ENCODE measurements at places on chromosomes 4 and X.

DNA sequence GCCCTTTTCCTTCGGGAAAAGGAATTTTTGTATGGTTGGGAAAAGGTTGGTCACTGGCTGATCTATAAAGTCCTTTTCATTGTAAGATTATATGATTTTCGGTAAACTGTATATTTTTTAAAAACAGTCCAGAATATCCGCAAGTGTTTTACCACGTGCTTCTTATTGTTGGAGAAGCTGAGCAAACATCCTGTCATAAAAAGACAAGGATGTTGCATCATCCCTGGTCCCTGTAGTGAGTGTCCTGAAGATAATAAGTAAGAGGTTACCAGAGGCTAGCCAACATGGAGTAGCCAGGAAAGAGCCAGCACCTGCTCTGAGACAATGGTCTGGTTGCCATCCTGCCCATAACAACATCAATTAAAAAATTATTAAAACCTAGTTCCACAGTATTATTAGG lies 5.1 kb downstream of the CXCL9 start:
- DNase-seq, result no peak

- no peak for DNase-seq
These were observed 27.5 kb downstream of the POU3F4 start for GRCh38 chrX:83535417-83536196.

DNA sequence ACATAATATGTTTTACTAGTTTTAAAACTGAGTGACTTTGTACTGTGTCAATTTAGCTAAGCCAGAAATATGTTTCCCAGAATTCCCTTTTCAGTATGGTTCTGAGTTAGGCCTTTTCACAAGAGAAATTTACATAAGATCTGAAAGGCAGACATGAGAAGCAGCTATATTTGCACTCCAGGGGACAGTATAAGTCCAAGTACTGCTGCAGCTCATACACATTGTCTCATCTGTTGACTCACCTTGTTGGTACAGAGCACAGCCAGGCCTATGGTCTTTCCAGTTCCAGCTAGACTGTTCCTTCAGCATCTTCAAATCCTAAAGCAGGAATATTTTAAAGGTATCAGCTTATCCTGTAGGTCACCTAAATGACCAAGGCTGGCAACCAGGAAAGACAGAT lies 53.5 kb downstream of the BMP3 start:
- no peak for DNase-seq

- no peak for DNase-seq
These were observed 149.5 kb downstream of the GC start for GRCh38 chr4:71634364-71634763.

DNA sequence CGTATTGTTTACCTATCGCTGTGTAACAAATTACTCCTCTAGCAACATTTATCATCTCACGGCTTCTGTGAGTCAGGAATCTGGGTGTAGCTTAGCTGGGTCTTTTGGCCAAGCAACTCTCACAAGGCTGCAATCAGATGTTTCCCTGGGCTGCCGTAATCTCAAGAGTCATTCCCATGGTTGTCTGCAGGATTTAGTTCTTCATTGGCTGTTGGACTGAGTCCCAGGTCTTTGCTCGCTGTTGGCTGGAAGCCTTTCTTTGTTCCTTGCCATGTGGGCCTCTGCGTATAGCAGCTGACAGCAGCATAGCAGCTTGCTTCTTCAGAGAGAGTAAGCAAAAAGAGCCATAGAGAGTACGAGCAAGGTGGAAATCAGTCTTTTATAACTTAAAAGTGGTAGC lies 16.8 kb downstream of the POLR2B start:
- no peak for DNase-seq

GRCh38 chr4:134540588-134540987 lies 339.0 kb upstream of the PABPC4L start:
- no peak for DNase-seq

GRCh38 chr4:66273110-66273509 lies 602.8 kb upstream of the EPHA5 start:
- no peak for DNase-seq

- DNase-seq, result no peak
These were observed 46.9 kb upstream of the GRXCR1 start for GRCh38 chr4:42845586-42845985.

- DNase-seq, result no peak
These were observed 296.1 kb downstream of the TLL1 start for GRCh38 chr4:166169111-166169510.

DNA sequence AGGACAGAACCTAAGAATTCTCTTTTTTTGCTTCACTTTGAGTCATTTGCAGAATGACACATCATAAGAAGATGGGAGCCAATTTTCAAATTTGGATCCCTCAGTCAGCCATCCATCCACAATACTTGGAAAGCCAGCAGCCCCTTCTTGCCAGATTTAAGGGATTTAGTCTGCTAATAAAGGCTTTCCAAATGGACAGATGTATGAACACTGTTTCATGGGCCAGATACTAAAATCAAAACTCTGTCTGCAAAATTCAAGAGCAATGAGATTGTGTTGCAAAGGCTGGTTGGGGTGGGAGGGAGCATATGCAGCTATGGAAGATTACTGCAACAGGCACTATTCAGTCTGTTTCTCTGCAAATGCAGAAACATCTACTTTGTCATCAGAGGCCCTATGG lies 37.7 kb upstream of the KCNIP4 start:
- DNase-seq, result no peak

GRCh38 chrX:110341189-110342035 lies 17.2 kb upstream of the RTL9 start:
- DNase-seq, result no peak

DNA sequence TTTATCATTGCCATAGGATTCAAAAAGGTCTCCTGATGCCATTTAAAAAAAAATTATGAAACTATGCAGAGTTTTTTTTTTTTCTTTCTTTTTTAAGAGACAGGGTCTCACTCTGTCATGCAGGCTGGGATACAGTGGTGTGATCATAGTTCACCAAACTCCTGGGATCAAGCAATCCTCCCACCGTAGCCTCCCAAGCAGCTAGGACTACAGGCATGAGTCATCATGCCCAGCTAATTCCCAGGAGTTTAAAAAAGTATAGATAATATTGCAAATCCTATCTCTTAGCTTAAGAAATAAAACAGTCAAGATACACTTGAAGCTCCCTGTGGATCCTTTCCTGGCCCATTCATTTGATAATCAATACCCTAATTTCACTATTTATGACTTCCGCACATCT lies 58.6 kb upstream of the PRSS48 start:
- no peak for DNase-seq

DNA sequence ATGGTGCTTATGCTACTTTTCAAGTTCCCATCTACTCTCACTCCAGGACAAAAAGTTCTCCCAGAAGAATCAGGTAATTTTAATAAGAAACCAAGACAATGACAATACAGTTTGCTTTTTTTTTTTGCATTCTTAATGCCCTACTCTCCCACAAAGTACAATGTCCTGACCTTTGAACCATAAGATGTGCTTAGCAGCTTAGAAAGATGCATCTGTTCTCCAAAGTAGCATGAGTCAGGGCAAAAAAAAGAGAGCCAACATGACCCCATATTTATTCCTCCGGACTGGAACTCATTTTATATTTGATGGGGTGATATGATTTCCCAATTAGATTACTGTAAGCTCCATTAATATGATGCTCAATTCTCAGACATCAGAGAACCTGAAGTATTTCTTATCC lies 16.5 kb upstream of the PDCL2 start:
- DNase-seq, result no peak

GRCh38 chr4:77500801-77501200 lies 104.8 kb upstream of the CXCL13 start:
- no peak for DNase-seq

GRCh38 chr4:14452001-14452400 lies 550.3 kb upstream of the CPEB2 start:
- no peak for DNase-seq

DNA sequence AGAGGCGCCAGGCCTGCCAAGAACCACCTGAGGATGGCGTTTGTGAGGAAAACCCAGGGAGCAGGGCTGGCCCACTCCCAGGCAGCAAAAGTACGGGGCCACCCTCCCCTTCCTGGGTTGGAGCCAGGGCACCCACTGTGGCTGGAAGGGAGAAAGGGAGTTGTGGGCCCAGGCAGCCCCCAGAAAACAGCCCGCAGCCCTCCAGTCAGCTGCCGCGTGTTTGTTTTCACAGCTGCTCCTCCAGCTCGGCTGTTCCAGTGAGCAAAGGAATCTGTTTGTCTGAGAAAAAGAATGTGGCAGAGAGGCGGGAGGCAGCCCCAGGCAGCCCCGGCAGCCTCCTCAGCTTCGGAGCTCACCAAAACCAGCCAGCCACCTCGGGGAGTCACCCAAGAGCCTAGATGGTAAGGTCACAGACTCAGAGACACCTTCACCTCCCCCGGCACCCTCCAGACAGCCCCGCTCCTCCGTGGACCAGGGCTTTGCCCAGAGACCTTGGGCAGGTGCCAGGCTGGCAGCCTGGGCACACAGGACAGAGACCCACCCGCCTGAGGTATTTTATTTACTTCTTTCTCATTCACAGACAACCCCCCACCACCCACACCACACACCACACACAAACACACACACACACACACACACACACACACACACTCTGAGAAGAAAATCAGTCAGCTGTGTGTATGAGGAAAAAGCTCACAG lies 338.1 kb downstream of the BCOR start:
- no peak for DNase-seq

DNA sequence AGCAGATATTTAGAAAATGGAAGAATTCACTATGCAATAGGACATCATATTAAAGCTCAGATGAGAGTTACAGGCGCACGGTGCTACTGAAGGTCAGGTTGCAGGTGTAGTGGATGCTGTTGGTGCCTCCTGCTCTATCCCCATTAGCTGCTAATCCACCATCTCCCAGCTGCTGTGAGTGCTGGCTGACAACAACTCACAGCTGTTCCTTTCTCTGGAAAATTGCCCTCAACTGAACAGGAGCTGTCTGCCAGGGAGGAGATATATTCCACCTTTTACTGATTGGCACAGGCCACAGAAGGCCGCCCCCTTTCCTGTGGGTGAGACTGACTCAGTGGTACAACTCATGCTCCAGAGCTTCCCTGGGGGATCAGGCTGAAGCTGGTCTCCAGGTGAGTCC lies 48.7 kb downstream of the UCHL1 start:
- DNase-seq, result no peak

GRCh38 chr4:160450876-160451275 lies 1348.0 kb downstream of the RAPGEF2 start:
- DNase-seq, result no peak

DNA sequence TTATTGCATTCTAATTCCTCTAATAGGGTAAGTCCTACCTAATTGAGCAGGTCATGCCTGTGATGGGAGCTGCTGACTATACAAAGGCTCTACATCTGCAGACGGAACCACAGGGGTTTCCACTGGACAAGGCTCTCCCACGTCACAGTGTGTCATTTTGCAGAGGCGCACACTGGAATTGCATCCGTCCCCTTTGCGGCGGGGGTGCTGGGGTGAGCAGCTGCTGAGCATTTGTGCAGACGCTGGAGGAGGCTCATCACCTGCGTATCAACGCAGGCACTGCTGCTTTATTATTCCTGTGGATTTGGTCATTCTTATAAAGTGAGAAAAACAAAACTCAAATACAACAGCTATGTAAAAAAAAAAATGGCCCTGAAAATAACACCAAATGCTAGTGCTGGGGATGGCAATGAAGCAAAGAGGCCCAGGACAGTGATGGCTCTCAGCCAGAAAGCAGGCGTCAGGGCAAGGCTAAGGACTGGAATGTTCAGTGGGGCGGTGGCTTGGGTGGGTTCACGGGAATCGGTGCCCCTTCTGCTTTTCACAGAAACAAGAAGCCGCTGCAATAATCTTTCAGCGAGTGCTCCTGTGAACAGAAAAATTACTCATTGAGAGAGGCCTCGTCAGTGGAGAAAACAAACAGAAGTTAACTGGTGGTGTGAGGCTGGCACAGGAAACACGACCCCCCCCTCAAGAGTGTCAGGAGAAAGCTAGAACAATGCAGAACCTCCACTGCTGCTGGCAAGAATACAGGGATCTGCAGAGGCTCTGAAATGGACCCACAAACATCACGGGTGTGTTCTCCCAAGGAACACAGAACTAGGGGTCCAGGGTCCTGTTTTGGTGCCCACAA lies 67.8 kb downstream of the GATB start:
- no peak for DNase-seq

DNA sequence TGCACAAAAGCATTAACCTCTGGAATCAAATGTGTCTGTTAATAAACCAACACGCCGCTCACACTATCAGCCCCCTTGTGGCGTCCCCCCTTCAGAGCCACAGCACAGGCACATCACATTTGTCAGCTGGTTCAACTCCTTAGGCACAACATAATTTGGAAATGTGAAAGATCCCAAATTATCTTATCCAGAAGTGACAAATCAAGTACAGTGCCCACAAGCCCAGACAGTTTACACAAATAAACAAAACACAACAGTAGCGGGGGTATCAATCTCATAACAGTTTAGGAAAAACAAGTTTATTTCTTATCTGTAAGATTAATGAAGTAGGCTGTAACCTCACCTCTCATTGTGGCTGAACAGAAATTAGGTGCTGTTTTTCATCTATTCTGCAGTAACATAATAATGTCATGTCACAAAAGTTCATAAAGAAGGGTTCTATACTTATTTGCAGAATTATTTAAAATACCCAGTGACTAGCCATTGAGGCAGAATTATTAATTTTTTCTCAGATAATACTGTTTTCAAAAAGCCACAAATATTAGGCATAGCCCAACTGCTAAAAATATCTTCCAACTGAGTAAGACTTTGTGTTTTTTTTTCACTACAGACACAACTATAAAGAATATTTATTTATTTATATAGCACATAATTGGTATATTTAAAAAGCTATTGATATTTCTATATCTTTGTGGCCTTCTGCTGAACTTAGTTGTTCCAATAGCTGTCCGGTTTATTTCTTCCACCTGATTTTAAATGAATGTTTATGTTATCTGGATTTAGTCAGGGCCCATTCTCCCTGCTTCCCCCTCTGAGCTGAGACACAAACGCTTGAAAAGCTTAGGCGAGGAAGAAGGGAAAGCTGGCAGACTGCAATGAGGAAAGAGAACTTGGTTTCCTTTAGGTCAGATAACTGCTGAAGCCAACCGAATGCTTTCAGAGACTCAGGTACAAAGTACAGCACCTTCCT lies 214.7 kb downstream of the QDPR start:
- DNase-seq, result no peak

DNA sequence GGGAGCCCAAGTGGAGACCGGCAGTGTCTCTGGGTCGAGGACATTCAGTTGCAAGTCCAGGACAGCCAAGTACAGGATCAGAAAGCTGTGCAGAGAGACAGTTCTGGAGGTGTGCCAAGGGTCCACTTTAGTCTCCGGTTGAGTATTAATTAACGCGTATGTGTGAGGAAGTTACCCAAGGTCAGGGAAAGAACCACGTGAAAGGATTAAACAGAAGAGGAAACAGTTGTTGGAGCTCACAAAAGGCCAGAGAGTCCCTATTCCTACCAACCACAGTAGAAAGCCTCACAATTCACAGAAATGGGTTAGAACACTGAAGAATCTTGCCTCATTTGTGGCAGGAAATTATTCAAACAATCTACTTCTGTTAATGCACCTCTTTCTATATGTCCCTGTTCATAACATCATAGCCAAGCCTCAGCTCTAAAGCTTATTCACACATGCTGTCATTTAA lies 17.9 kb upstream of the NSUN7 start:
- no peak for DNase-seq

All from naive thymus-derived CD8-positive, alpha-beta T cell (primary cell).